ENCODE measurements at places on chromosomes 7 and 10. TPM values are rescaled to one million over a fixed set of nuclear protein-coding genes. Genes with fewer than 3 reads are reported as not detected.

NPSR1 gene
- not detected for total RNA-seq

OPN1SW gene
- not detected for total RNA-seq

GRCh38 chr7:24392774-24393173 is 108.8 kb downstream of the NPY start:
- no peak for DNase-seq

GRCh38 chr10:267705-268104 is 132.4 kb downstream of the ZMYND11 start:
- DNase-seq, result no peak

- DNase-seq, result no peak
Observed at GRCh38 chr10:9339716-9340115, 1285.2 kb downstream of the GATA3 start.

PDCD11 gene
- 18.2 TPM for total RNA-seq

GBF1 gene
- 32.6 TPM for total RNA-seq

ASZ1 gene
- total RNA-seq, result not detected

DNA sequence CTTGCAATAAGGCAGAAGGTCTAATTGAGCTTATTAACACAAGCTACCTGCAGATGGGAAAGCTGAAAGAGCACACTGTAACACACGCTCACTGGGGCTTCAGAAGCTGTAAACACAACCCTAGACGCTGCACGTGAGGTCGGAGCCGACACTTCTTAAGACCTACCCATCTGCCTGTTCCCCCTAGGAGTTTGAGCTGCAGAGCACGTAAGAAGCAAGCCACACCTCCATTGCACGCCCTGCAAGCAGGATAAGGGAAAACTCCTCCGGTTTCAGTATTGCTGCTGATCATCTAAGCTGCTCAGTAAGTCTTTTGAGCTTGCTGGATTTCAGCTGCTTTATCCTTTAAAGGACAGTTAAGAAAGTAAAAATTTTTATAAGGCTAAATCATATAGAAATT is 244.0 kb upstream of the ZWINT start:
- DNase-seq, result peak; percentile 36

UBE2H gene
- 77.0 TPM for total RNA-seq

- DNase-seq, result peak; percentile 80
Observed at GRCh38 chr7:29989257-29989995, at the start of gene SCRN1. Gene SCRN1, minus strand, starts transcription at chr7:29989801. Its CDS starts 20,734 bp downstream, at chr7:29969067.

DNA sequence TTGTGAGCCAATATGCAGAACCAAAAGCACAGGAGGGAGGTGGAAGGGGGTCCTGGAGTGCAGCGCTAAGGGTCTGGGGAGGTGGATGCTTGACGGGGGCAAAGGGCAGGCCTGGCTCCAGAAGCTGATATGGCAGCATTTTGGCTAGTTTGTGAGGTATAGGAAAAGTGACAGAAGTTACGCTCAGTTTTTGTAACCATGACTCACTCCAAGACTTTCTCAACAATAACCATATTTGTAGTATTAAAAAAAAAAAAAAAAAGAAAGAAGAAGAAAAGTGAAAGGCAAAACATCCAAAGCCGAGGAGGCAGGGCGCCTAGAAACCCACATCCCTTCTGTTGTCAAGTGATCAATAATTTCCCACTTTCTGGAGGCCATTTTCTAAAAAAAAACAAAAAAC is 92.3 kb downstream of the RNF216 start:
- DNase-seq, result no peak

CRHR2 gene
- total RNA-seq, result 0.60 TPM

- no peak for DNase-seq
Observed at GRCh38 chr7:15332956-15333355, 228.9 kb downstream of the AGMO start.

TDRD1 gene
- 0.48 TPM for total RNA-seq

DNA sequence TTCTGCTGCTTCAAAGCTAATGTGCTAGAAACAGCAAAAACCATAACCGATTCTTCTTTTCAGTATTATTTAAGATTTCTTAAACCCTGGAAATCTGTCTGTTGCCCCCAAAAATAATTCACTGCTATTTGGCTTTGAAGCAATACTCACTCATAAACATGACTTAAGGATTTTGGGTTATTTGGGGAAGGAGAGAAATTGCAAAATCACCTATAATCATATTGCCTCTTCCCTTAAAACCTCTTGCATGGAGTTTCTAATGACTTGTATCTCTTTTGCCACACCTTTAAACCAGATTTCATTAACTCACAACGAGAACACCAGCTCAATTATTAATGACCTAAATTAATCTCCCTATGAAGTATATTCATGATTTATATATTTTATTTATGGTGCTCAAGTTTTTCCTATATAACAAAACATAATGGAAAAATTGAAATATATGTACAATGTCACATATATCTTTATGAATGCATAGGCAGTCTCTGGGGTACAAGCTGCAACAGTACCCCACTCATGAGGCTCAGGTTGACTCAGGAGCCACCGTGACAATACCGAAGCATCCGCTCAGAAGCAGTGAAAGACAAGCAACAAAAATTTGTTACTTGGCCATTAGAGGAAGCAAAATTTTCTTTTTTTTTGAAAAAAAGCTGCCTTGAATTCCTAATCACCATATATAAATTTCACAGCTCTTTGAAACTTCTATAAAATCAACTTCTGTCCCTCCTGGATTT is 3.0 kb downstream of the NAMPT start:
- DNase-seq, result no peak

GRCh38 chr7:8263048-8263447 is 1.1 kb upstream of the ICA1 start:
- no peak for DNase-seq

DNA sequence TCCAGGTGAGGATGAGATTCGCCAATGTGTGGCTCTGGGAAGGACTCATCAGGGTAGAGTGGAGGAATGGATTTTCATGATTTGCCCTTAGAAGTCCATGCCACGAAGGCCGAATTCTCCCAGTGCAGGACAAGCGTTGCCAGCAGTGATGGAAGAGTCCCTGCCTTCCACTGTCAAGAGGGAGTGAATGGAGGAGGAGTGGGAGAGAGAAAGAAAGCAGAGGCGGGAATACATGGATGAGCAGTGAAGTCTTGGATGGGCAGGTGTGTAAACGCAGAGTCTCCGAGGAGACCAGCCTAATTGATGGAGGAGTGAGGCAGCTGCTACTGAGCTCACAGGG is 419.2 kb downstream of the GLRX3 start:
- DNase-seq, result no peak

SDK1 gene
- total RNA-seq, result 14.4 TPM

GRCh38 chr10:13717936-13718772 is 131.4 kb downstream of the PRPF18 start:
- peak; percentile 88 for DNase-seq

GRCh38 chr7:101861218-101861775 is 43.9 kb downstream of the CUX1 start:
- no peak for DNase-seq

AOAH gene
- 12.9 TPM for total RNA-seq

DNA sequence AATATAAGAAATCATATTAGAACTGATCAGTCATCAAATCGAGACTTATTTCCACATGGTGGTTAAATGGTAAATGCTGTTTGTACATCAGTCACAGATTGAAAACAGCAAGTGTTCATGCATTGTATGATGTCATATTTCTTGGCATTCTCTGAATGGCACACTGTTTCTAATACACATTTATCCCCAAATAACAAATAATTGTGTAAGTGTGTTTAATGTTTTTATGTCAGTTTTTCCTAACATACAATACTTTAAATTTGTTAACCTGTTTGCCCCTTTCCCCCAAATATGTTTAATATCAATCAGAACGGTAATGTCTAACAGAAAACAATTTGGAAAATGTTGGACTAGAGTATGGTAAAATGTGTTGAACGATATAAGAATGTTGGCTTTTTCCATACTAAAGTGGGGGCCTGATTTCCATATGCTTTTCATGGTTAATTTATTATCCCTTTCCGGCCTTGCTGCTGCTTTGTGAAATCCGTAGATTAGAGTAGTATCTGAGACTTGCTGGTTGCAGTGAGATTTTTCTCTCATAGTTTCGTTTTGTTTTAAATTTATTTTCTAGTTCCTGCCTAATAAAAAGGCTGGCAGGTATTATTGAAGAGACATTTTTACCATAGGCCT is 23.7 kb downstream of the RAB18 start:
- DNase-seq, result no peak

GRCh38 chr10:123502983-123503382 is 163.2 kb upstream of the GPR26 start:
- DNase-seq, result no peak

DNA sequence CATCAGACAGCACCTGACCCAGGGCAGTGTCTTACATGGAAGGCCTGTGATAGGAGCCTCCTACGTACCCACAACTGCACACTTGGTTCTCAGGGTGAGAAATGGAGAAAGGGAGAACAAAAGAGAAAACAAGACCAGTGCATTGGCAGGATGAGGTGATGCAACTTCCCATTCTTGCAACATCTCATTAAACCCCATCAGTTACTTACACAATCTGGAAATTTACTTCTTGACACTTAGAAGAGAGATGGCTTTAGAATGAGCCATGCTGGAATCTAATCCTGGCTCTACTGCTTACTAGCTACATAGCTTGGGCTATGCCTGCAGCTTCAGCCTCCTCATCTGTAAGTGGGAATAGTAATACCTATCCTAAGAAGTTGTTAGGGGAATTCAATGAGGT is 391.7 kb downstream of the KCNMA1 start:
- DNase-seq, result no peak

SPAG6 gene
- not detected for total RNA-seq

DNA sequence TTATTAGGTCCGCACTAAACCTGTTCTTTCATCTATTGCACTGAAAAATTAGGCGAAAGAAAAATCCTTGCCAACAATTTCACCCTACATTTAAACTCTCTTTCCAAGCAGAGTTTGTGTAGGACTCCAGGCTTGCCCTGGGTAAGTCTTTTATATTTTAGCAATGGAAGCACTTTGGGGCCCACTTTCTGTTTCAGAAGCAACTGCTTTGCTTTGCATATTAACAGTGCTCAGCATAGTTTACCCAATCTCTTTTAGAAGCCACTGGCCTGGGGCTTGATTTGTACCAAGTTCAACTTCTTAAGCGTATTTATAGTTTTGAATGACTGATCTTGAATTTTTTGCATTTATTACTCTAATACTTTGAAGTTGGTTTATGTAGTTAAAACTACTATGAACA is 78.8 kb upstream of the MDFIC start:
- DNase-seq, result no peak
